ENCODE measurements at places on chromosomes 13 and 19.

DNA sequence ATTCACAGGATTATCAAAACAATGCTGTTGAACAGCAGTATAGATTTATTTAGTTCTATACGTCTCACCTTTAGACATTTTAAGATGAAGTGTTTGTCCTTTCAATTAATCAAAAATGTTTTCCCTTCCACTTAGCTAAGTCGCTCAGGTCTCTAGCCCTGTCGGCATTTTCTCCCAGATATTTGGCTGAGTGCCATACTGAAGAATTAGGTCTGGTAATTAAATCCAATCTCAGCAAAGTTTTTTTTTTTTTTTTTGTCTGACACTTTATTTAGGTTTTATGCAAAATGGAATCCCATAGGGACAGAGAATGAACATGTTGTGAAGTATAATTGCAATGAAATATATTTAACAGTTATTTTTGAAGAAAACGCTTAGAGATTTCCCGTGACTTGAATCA is 44.1 kb downstream of the RFC3 start:
- DNase-seq: no peak

DNA sequence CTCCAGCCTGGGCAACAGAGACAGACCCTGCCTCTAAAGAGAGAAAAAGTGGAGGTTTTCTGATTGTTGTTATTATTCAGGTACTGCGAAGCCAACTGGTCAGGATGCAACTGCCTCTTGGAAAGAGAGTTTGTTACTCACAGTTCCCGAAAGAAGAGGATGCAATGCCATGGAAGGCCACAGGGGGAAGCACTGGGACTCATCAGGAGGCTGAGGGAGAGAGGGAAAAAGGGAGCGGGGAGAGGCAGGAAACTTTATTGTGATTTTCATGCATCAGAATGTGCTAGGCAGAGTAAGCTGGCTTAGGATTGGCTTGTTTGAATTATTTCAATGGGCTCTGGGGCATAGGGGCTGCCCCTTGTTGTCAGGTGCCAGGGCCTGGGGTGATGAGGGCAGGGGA is 27.6 kb downstream of the MYO9B start:
- DNase-seq: peak; percentile 35

GRCh38 chr19:1409204-1410005 is 2.0 kb downstream of the DAZAP1 start:
- DNase-seq: no peak

GRCh38 chr19:4596033-4596904 is 36.8 kb upstream of the SEMA6B start:
- no peak for DNase-seq

GRCh38 chr13:21620861-21621260 is 16.9 kb upstream of the MICU2 start:
- no peak for DNase-seq

GRCh38 chr13:95388420-95389079 is 87.3 kb upstream of the ABCC4 start:
- DNase-seq: no peak

DNA sequence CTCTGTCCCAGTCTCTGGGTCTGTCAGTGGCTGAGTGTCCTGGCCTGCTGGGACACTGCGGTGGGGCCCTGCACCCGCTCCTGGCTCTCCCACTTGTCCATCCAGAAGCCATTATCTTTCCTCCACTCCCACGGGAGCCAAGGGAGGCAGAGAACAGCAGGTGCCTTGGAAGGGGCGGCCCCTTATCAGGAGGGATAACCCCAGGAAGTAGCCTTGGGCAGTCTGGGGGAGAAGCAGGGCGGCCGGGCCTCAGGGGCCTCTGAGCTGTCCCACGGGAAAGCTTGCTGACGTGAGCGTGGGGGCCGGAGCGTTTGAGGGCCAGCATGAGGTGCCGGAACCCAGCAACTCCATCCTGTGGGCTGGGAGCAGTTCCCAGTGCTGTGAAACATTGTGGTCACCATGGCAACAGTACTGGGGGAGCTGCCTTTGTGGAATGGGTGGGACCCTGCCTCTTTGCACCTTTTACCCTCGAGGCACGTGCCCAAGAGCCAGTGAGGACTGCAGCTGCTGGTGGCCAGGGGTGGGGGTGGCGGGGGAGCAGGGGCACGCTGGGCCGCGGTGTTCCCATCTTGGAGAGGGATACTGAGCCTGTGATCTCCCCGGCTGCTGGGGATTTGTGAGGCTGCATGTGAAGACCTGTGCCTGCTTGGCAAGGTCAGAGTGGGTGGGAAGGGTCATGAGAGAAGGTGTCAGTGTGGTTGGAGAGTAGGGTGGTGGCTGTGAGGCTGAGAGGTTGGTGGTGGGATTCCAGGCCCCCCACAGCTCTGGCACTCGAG is 20.9 kb downstream of the KLHL26 start:
- no peak for DNase-seq

GRCh38 chr19:8585894-8586750 is 8.9 kb upstream of the MYO1F start:
- peak; percentile 60 for DNase-seq

GRCh38 chr13:107373551-107373950 is 805.6 kb upstream of the ARGLU1 start:
- DNase-seq: peak; percentile 11

- peak; percentile 24 for DNase-seq
Observed at GRCh38 chr13:99426426-99426825, 74.8 kb upstream of the TM9SF2 start.

GRCh38 chr13:30123575-30123974 is 183.8 kb downstream of the KATNAL1 start:
- no peak for DNase-seq

DNA sequence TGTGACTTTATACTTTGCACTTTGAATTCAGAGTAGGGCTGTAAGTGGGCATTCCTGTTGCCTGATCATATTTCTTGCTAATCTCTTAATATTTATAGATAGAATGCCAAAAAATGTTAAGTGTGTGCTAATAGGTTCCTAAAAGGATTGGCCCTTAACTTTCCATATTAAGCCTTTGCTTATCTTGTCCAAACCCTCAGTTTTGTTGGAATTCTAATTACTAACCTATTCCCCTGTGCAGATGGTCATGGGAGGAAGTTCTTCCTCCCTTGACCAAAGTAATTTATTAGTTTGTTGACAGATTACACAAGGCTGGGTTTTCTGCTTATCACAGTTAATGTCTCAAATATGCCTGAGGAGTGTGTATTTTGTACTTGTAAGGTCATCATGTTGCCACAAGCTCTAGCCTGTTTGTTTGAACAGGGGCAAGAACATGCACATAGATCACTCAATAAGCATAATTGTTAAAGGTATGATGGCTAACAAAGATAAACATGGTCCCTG is 541.1 kb upstream of the SPRY2 start:
- DNase-seq: no peak

DNA sequence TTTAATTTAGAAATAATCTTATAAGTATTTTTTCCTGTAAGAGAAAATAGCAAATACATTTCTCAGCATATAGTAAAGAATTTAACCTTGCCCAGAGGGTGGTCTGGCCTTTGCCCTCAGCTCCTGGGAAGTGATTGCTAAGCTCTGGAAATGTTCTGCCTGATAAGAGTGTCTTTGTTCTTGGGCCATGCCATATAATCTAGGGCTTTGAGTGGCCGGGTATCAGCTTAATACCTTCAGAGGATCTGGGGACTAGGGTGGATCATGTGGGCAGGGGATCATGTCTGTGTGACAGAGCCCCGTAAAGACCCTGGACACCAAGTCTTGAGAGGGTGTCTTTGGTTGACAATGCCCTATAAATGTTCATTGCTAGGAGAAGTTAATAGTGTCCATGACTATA is 1032.4 kb upstream of the MIR17HG start:
- DNase-seq: peak; percentile 55

- peak; percentile 19 for DNase-seq
Observed at GRCh38 chr13:49348751-49349150, 95.1 kb downstream of the CAB39L start.

DNA sequence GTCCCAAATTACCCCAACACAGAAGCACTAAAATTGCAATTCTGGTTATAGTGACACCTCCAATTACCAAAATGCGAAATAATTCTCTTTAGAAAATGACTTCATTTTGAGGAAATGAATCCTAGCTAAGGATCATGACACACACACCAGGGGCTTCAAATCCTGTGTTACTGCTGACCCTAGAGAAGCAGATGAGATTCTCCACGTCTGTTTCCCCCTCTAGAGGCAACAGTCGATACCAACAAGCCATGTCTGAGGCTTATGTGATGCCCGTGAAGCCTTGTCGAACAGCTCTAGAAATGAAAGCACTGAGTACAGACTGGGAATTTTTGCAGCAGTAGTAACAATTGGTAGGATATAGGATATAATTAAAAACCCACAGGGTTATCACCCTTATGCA is 153.6 kb upstream of the TMTC4 start:
- DNase-seq: peak; percentile 23

GRCh38 chr13:80131204-80131603 is 209.7 kb downstream of the SPRY2 start:
- DNase-seq: peak; percentile 84

- DNase-seq: no peak
Observed at GRCh38 chr13:110028838-110029621, 242.6 kb upstream of the IRS2 start.

GRCh38 chr19:32063601-32064000 is 281.8 kb upstream of the ZNF507 start:
- DNase-seq: no peak

- no peak for DNase-seq
Observed at GRCh38 chr19:41801031-41801430, 4.6 kb downstream of the CEACAM3 start.

GRCh38 chr19:3699741-3700241 is 477 bp downstream of the PIP5K1C start:
- DNase-seq: peak; percentile 18

- DNase-seq: no peak
Observed at GRCh38 chr19:11399667-11400066, 15.6 kb upstream of the EPOR start.

DNA sequence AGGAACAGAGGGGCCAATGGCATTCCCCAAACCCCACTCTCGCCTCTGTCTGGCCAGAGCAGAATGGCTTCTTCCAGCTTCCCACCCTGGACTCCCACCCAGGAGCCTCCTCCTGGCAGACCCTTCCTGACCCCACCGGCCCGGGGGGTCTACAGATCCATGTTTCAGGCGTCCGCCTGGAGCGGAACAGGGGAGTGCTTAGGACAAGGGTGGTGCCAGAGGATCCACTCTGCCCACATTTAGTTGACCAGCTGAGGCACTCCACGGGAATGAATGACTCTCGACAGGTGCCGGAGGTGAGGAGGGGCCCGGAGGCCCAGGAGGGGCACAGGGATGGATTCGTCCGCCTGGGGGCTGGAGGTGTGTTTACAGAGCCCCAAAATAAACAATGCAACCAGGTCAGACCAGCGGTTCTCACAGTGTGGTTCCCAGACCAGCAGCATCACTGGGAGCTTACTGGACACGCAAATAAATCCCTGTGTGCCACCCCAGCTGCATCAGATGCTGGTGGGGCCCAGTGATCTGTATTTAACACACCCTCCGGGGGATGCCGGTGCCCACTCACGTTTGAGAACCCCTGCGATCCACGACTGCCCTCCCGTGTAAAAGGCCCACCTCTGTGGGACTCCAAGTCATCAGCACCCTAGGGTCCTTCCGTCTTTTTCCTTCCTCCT is 15.1 kb upstream of the NCCRP1 start:
- no peak for DNase-seq

- DNase-seq: no peak
Observed at GRCh38 chr19:810883-811489, 10.8 kb downstream of the PLPPR3 start.

GRCh38 chr19:8111376-8111775 is 38.0 kb downstream of the FBN3 start:
- DNase-seq: no peak

GRCh38 chr19:14774373-14774772 is 4.0 kb downstream of the ADGRE2 start:
- DNase-seq: no peak

DNA sequence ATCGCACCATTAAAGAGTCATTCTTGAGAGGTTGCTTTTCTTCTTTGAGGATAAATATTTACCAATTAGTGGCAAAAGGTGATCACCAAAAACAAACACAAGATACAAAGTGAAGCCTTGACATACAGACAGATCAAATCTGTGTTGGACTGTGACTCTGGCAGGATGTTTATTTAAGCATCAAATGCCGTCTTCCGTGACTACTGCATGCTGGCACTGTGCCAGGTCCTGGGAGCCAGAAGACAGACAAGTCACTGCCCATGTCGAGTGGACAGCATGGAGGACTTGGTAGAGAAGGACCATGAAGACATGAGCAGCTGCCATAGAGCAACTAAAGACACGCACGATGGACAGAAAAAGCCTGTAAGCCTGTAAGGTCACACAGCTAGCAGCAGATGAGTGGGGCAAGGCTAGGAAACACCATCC is 92.8 kb upstream of the FARP1 start:
- DNase-seq: no peak

DNA sequence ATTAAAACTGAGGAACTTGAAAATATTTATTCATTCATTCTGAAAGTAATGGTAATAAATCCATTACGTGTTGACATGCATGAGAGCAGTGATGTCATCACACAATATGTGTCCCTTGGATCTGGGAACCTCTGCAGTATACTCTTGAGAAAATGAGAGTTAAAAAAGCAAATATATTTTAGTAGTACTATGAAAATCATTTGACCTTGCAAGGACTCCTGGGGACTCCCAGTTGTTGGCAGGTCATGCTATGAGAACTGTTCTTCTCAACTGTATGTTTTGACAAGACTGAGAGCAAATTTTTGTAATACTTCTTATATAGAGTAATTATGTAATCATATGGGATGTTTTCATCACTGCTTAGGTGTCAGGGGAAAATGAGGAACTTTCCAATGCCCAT is 249.4 kb downstream of the PCCA start:
- no peak for DNase-seq

GRCh38 chr19:58052256-58052655 is 6.8 kb upstream of the ZNF135 start:
- DNase-seq: no peak

- DNase-seq: no peak
Observed at GRCh38 chr13:29162638-29163235, 342.6 kb downstream of the MTUS2 start.

- no peak for DNase-seq
Observed at GRCh38 chr13:21541271-21541670, 62.7 kb downstream of the MICU2 start.

DNA sequence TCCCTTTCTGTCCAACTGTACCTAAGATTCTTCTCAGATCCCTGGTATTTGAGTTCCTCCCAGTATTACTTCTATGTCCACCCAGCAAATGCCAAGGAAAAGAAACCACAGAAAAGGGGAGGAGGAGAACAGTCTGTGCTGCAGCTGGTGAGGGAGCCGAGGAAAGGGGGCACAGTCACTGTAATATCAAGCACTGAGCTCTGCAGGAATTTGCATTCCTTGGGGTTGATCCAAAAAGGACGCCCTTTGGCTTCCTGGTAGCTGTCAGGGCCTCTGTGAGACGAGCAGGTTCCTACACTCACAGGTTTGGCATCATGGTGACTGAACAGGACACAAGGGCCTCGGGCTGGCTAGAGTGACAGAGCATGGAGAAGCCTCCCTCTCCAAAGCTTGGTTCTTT is 273.4 kb downstream of the NHLRC3 start:
- no peak for DNase-seq

Data from Caco-2 (cell line).